ENCODE measurements at places on chromosomes 1 and 21.

DNA sequence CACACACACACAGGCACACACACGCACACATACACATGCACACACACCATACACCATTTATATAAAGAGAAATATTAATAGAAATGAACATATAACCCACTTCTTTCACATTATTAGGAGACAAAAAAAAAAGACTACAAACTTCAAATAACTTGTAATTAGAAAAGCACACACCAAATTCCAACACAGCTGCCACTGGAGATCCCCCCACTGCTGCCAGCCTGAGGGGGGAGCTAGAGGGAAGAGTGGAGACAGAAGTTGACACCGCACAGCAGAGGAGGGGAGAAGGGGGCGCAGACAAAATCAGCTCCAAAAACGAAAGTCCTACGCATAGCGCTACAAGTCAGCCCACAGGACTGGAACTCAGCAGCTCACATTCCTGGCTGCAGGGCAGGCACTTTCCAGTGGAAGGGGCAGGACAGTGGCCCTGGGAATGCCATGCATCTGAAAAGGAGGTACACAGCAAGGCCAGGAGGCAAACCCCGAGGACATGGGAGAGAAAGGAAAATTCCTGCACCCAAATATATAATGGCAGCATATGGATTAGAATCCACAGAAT is 36.5 kb downstream of the LGALS8 start:
- no peak for DNase-seq

DNA sequence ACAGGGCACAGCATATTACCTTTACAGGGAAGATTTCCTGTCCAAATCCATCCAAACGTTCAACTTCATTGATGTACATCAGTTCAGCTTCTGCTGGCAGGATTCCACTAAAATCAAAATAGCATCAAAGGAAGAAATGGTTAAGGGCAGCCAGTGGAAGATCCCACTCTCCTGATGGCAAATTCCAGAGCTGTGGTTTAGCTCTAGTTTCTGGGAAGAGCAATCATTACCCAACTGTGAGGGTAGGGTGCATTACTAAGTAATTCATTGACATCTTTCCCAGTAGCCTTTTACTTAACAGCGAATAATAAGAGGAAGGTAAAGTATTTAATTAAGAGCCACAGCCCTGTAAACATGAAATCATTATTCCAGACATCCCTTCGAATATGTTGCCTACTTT is 120.7 kb downstream of the SMYD2 start:
- DNase-seq, result no peak

- DNase-seq, result no peak
These were observed 171.9 kb upstream of the USP25 start for GRCh38 chr21:15557925-15558324.

GRCh38 chr1:30579580-30579979 is 143.8 kb downstream of the MATN1 start:
- DNase-seq, result no peak

GRCh38 chr1:226066415-226067078 is 4.0 kb downstream of the H3-3A start:
- DNase-seq, result no peak

DNA sequence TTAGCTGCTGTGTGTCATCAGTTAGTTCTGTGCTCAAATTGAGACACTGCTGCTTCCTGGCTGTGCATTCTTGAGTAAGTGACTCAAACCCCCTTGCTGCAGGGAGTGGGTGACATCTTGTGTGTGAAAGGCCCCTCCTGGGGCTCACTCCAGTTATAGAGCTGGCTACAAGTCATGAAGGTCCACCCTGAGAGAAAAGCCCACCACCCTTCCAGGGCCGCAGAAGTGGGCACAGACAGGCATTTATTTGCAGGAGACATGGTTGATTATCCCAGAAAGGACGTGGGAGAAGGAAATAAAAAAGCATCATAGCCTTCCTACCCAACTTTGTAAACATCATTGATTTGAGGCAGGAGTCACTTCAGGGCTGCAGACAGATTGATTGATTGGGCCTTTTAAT is 550.6 kb downstream of the MATN1 start:
- no peak for DNase-seq

DNA sequence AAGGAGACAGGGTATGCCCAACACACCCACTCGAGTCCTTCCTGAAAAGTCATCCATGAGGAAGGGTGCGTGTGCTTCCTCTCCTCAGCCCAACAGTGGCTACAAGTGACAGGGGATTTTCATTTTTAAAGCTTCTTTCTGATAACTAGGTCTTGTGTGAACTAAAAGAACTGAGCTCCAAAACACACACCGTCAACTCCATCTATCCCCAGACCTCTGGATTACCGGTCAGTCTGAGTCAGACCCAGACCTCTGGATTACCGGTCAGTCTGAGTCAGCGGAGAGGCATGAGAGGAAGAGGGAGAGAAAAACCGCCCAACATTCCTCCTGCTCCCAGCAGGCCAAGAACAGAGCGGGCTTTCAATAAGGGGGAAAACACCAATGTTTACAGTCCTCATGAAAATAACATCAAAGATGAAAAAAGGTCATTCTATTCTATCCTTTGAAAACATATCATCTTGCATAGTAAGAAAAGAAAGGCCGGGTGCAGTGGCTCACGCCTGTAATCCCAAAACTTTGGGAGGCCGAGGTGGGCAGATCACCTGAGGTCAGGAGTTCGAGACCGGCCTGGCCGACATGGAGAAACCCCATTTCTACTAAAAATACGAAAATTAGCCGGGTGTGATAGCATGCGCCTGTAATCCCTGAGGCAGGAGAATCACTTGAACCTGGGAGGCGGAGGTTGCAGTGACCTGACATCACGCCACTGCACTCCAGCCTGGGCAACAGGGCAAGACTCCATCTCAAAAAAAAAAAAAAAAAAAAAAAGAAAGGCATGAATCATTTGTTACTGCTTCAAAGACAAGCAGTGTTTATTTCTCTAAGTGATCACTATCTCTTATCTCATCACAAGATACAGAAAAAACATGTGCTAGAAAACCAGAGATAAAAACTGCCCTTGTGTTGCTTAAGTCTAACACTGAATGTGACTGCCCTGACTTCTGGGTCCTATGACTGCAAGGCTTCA is 3.4 kb downstream of the PTTG1IP start:
- no peak for DNase-seq

DNA sequence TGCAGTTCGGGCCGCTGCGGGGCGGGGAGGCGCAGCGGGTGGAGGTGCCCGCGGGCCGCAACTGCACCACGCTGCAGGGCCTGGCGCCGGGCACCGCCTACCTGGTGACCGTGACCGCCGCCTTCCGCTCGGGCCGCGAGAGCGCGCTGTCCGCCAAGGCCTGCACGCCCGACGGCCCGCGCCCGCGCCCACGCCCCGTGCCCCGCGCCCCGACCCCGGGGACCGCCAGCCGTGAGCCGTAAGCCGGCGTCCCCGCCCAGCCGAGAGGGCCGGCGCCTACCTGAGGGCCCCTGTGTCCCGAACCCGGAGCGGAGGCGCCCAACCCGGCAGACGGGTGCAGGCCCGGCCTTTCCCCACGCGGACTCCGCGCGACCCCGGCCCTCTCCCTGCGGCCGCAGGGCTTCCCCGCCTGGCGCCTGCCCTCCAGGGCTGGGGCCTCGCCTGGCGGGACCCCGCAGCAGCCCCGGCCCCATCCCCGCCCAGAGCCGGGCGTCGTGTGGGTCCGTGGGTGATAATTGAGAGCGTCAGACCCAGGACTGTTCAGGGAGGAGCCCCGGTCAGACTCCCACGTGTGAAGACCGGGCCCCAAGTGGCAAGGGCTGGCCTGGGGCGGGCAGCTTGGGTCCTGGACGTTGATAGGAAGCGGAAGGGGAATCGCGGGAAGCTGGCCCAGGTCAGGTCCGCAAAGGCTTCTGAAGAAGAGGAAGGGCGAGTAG is 4.2 kb downstream of the VWA1 start:
- no peak for DNase-seq

DNA sequence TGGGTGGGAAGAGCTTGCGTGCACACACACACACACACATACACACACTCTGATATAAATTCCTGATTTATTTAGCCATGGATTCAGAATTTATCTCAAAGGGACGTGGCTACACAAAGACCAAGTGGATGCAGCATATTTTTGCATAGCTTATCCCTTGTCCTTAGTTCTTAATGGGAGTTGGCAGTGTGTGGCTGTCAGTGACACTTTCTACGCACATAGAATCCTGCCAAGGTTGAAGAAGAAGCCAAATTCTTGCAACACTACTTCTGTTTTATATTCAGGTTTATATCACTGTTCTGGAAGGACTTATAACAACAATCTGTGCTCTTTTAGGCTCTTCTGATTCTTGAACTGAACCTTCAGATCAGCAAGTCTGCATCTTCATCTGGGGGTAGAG is 292.7 kb downstream of the CAMTA1 start:
- no peak for DNase-seq

DNA sequence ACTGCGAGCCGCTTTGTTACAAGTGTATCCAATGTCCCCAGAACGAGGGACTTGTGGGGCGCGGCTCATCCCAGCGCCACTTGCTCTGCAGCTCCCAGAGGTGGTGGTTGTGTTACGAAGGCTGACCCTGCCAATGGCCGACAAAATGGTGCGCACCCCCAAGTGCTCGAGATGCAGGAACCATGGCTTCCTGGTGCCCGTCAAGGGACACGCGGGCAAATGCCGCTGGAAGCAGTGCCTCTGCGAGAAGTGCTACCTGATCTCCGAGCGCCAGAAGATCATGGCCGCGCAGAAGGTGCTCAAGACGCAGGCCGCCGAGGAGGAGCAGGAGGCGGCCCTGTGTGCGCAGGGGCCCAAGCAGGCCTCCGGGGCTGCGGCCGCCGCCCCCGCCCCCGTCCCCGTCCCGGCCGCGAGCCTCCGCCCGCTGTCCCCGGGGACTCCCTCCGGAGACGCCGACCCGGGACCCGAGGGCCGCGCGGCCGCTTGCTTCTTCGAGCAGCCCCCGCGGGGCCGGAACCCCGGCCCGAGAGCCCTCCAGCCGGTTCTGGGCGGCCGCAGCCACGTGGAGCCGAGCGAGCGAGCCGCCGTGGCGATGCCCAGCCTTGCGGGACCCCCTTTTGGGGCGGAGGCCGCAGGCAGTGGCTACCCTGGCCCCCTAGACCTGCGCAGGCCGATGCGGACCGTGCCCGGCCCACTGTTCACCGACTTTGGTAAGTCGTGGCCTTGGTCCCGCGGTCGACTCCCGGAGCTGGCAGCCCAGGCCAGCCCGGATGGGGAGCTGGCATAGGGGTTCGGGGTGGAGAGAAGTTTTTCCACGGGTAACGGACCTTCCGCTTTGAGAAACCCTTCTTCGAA is at the start of gene DMRTB1:
DMRTB1 (plus strand) TSS at position 79 of the 855 bp plus-strand sequence; CDS start at position 134, 55 bp downstream.
- no peak for DNase-seq

- DNase-seq, result no peak
These were observed 14.4 kb downstream of the S100A16 start for GRCh38 chr1:153598309-153599172.
